ENCODE measurements at places on chromosomes 6 and 20. TPM values are rescaled to one million over a fixed set of nuclear protein-coding genes. Genes with fewer than 3 reads are reported as not detected.

GRCh38 chr6:82555801-82556200 lies 192.2 kb downstream of the TPBG start:
- DNase-seq: no peak

- DNase-seq: no peak
Measured at GRCh38 chr20:23962272-23962671, 26.3 kb downstream of the GGTLC1 start.

DNA sequence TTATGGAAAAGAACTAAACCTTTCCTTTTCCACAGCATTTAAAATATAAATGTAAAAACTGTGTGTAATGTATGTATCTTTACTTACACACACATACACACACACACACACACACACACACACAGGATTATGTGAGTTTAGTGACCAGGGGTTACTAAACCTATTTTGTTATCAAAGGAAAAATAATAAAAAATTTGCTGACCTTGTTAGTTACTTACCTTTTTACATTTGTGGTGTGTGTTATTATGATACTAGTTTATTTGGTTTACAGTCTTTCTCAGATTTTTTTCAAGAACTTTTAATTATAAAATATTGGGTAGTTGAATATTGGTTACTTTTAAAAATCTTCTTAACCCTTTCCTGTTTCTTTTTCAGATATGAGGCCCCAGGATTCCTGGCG lies 15.7 kb downstream of the NKX2-4 start:
- DNase-seq: no peak

DNA sequence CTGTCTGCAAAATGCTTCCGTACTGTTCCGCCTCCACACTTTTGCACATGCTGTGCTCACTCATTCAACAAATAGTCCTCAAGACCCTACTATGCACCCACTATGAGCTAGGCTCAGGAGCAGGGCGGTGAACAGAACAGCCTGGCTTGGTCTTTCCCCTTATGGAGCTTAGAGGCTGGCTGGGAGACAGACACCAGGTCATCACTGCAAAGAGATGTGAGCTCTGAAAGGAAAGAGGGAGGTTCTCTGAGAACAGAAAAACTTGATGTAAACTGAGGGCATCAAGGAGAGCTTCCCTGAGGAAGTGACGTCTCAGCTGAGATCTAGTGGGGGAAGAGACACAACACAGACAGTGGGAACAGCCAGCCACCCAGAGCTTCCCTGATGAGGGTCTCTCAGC lies 31.0 kb upstream of the TGM2 start:
- DNase-seq: no peak

GRCh38 chr20:59676126-59676850 lies 71.9 kb downstream of the PHACTR3 start:
- no peak for DNase-seq

DNA sequence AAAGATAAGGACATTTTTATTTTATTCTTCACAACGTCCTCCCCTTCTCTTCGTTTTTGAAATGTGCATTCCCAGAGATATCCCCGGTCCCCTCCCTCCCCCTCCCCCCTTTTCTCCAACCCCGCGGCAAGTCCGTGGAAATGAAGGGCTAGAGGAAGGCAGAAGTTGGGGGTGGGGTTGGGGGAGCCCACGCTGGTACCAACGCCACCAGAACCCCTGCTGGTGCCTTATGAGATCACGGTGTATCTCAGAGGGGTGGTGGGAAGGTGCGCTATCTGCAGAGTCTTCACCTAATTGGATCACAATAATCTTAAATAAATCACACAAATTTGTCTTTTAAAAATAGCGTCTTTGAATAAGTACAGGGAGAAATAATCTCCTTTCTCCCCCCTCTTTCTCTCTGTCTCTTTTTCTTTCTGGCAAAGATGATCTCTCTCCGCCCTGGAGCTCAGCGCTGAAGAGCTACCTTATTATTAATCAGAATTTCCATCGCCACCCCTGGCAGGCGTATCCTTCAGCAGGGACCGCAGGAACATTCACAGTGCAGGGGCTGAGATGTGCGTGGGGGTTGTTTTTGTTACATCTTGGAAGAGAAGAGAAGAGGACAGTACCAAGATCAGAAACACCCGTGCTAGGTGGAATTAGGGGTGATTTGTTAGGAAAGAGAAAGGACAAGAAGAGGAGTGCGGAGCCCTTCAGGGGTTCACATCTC lies 915 bp downstream of the CLVS2 start:
- DNase-seq: no peak

- peak; percentile 95 for DNase-seq
Measured at GRCh38 chr6:36666826-36667591, 11.5 kb upstream of the CDKN1A start.

DNA sequence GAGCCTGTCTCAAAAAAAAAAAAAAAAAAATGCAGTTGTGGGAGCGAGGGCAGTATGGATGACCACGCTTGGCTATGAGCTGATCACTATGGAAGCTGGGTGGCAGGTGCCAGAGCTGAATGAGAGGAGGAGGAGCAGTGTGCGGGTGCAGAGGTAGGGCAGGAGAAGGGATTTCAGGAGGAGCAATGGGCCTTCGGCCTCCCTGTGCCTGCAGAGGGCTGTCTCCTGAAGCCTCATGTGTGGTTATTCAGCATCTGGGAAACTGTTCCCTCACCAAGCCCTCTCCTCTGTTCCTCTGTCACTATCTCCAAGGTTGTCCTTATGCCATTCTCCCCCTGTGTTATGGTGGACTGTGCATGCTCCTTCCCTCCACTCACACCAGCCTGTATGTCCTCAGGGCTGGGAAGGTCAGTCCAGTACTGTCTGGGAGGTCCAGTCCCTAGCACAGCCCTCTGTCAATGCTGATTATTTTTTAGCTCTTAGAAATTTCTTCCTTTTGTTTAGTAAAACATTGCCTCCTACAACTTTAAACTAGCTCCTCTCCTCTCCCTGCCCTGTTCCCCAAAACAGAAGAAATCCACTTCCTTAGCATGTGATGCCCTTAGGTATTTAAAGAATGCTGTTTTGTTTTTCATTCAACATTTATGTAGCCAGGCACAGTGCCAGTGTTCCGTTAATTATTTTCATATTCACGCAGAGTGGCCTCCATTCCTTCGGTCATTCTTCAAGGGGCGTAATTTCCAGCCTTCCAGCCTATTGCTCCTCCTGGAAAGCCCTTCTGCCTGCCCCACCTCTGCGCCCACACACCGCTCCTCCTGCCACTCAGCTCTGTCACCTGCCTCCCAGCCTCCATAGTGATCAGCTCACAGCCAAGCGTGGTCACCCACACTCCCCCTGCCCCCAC lies 48.9 kb downstream of the CNBD2 start:
- no peak for DNase-seq

- DNase-seq: no peak
Measured at GRCh38 chr20:62067547-62068260, 2.0 kb upstream of the TAF4 start.

- DNase-seq: no peak
Measured at GRCh38 chr20:4836935-4837334, 115.2 kb downstream of the PRND start.

GRCh38 chr6:99119109-99120031 lies 171.6 kb upstream of the FBXL4 start:
- no peak for DNase-seq

GRCh38 chr6:31586599-31587281 lies 663 bp downstream of the LST1 start:
- DNase-seq: no peak

DNA sequence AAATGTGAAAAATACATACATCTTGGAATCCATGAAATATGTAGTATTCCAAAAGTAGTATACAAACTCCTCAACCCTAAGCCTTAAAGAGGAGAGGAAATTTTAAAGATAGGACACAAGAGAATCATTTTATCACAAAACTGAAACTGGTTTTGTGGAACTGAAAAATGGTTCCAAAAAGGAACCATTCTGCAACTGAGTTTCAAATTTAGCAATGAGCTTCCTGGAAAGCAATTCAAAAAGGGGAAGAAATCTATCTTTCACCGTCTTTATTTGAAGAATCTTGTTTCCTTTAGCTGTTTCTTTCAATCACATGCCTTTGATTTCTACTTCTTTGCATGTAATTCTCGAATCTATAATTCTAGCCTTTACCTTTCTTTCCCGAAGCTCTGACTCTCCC lies 32.2 kb upstream of the LAMP5 start:
- DNase-seq: no peak

DNA sequence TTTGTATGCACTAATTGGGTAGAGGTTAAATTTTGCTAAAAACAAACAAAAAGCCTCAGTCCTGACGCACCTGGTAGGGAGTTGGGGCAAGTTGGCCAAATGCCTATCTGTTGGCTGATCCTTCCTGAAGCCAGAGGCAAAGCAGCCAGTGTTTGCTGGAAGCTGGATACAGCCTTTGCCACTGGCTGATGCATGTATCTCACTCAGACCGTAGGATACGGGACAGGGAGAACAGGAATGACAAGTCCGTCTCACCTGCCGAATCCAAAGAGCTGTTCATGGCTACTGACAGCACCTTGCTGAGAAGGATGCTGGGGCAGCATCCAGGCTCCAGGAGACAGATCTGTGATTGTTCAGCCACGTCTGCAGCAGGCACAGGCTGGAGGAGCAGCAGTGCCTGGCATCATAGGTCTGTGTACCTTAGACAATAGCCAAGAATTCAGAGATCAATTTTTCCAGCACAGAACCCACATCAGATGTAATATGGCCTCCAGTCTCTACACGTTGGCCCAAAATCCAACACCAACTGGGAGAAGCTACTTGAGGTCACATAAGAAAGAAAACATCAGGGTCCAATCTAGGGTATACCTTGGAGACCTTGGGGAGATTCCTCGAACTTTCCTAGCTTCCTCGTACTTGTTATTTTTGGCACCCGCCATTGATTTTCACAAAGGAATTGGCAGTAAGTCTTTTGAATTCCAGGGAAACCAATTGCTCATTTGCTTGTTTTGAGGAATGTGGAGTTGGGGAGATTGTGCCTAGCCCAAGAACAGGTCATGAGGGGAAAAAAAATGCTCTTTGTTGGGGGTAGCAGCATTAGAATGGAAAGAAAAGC lies 108.5 kb upstream of the ARMC2 start:
- DNase-seq: no peak

DNA sequence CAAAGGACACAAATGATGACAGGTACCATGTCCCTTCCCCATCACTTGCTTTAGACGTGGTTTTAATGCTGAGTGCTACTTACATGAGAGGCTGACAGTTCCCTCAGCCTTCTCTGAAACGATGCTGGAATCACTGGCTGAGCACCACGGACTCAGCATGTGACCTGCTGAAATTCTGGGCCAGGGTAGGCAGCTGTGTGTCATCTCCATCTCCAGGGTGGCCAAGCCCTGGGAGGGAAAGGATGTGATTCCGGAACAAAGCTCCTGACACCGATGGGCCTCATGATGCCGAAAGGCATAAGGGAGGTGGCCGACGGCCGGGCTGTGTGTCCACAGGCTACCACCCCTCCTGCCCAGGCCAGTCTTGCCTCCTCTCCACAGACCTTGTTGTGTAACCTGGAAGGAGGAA lies 184.3 kb upstream of the CST7 start:
- no peak for DNase-seq

DNA sequence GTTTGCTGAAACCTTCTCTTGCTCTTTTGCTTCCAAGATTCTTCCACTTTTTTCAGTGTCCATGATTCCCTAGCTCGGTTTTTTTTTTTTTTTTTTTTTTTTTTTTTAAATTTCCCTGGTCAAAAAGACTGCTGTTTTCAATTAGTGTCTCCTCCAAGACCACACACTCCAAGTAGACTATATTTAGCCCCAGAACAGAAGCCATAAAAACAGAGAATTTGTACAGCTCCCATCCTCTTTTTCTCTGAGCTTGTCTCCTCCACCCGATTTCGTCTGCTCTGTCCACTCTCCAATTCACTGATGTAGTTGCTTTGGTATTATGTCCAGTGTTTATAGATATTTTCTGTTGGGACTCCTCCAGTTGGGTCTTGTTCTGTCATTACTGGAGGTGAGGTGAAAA lies 37.6 kb downstream of the RSPH3 start:
- no peak for DNase-seq

GRCh38 chr6:28081486-28081751 lies 1.1 kb downstream of the ZNF165 start:
- no peak for DNase-seq

GRCh38 chr6:89190741-89191140 lies 26.4 kb downstream of the GABRR1 start:
- DNase-seq: no peak

GRCh38 chr6:166533205-166533824 lies 53.2 kb downstream of the RAMACL start:
- no peak for DNase-seq

DNA sequence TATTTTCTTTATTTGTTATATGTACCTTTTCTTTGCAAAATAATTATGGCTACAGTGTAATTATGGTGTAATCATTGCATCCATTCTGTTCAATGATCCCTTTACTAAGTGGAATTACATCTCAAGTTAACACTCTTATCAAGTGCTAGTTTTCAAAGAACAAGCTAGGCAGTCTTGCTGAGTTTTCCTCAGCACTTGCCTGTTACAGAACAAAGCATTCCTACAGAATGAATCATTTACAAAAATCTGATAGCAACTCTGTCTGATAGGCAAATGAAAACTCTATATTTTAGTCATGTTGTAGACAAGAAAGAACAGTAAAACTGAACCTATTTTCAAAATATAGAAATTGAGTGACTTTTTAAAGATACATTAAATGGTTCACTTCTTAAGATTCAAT lies 109.8 kb upstream of the POU3F2 start:
- no peak for DNase-seq

DNA sequence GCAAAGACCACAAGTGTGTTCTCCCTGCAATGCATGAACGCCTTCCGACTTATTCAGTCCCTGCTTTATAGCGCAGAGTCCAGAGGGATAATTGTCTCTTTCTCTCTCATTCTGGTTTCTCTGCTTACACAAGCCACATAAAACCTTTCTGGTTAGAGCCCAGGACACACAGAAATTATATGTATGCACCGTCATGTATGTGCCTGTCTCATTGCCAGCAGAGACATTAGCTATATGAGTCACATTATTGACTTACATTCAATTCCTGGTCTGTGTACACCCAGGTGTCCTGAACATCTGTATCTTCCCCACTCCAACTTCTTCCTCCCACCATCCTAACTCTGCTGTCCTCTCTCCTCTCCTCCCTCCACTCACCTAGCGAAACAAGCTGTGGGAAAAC lies 44.0 kb downstream of the LRFN2 start:
- no peak for DNase-seq

- DNase-seq: no peak
Measured at GRCh38 chr6:80165143-80165542, 58.7 kb downstream of the BCKDHB start.

GRCh38 chr6:29589423-29590048 lies 4.6 kb downstream of the OR2H2 start:
- DNase-seq: no peak

GRCh38 chr20:62694106-62694505 lies 14.5 kb upstream of the NTSR1 start:
- no peak for DNase-seq

- DNase-seq: no peak
Measured at GRCh38 chr20:41279546-41280225, 37.8 kb downstream of the ZHX3 start.

The FAXC gene
- total RNA-seq: 4.4 TPM

The TNFRSF6B gene
- 11.5 TPM for total RNA-seq

The HLA-DRA gene
- 605 TPM for total RNA-seq

The EPPIN gene
- total RNA-seq: not detected

The KCNK15 gene
- total RNA-seq: 5.0 TPM

The SNAI1 gene
- total RNA-seq: 10.4 TPM

The MYL9 gene
- 2,086 TPM for total RNA-seq

The GPRC6A gene
- total RNA-seq: not detected

The SDCBP2 gene
- total RNA-seq: 5.3 TPM

The VIP gene
- total RNA-seq: 1.5 TPM

The DLL1 gene
- total RNA-seq: 24.8 TPM

The PREX1 gene
- 40.9 TPM for total RNA-seq

The C20orf141 gene
- not detected for total RNA-seq

Data from aorta (tissue), 5 donors.